ENCODE measurements at places on chromosomes 12 and 14.

- DNase-seq: no peak
Observed at GRCh38 chr14:42323426-42323825, 716.8 kb downstream of the LRFN5 start.

- DNase-seq: no peak
Observed at GRCh38 chr12:90897986-90898385, 57.0 kb downstream of the CCER1 start.

DNA sequence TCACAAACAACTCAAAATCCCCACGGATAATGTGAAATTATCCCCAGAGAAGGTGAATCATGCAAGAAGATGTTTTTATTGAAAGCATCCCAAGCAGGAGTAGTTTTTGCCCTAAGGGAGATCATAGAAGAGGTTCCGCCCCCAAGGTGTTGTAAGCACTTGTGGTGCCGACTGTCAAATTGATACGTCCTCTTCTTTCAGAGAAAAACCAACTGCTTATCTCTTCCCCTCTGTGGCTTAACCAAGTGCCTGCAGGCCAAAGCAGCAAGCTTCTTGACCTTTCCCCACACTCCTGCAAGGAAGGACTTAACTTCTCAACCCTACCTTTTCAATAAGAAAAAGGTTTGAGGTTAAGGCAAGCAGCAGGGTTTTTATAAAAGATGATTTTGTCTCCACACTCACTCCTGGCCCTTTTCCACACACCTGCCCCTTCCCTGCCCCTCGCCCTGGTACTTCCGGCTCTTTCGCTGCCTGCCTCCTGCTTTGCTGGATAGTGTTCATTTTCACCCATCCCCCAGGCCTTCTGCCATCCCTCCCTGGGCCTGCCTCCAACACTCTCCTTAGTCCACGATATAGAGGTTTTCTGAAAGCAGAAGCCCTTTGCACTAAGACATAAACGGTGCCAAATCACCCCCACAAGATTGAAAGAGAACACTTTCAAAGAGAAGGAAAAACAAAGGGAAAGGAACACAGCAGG, 114.5 kb downstream of the EGLN3 start:
- DNase-seq: no peak

DNA sequence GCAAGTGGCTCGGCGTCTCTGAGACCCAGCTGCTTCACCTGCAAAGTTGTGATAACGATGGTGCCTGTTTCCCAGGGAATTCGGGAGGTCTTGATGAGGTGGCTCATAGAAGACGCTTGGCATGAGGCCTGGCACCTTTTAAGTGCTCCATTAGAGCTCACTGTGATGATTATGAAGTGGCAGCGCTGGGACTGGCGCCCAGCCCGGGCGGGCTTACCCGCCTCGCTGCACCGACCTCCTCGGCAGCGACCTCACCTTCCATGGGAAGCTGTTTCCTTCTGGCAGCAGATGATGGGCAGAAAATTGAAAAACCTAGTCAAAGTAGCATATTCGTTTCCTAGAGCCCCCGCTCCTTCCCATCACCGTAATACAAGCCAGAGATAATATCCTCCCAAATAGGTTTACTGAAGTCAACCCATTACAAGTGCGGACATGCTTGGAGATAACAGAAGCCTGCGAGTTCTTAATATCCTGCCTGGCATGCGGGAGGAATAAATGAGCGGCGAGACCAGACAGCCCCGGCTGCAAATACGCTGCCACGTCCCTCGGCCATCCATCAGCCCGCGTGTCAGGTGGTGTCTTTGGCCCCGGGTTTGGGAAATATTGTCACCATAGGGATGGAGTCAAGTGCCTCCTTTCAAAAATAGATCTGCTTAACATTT, 35.2 kb upstream of the DLK1 start:
- no peak for DNase-seq

DNA sequence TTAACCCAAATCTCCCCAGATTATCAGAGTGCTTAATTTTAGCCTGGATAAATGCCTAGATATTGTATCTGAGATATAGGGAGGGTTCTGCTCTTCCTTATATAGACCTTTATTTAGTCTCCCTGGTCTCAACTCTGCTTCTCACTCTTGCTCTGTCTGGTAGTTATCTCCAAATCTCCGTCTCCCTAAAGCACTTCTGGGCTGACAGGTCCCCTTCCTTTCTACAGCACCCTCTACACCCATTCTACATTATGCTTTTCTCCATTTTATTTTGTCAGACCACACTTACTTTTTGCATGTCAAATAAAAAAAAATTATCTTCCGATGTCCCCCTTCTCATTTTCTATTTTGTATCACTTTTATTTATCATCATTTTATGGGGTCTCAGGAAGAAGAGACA, 2.0 kb upstream of the ERC1 start:
- DNase-seq: no peak

DNA sequence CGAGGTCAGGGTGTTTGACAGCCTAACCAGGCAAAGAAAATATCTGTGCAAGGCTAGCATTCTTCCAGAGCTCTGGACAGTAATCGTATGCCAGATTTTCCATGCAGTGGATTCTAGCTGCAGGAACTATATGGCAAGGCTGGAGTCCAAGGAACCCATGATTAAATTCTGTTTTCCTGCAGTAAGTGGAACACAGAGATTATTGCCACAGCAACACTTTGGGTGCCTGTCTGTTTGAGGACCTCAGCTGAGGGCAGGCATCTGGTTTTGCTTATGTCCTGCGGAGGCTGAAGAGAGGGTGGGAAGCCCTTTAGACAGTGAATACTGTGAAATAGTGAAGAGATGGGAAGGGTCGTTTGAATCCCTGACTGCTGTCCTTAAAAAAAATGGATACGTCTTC, 104.4 kb downstream of the DAD1 start:
- no peak for DNase-seq

- DNase-seq: no peak
Observed at GRCh38 chr12:20024194-20024593, 344.1 kb upstream of the PDE3A start.

- DNase-seq: no peak
Observed at GRCh38 chr12:49537752-49538509, 899 bp upstream of the KCNH3 start.

DNA sequence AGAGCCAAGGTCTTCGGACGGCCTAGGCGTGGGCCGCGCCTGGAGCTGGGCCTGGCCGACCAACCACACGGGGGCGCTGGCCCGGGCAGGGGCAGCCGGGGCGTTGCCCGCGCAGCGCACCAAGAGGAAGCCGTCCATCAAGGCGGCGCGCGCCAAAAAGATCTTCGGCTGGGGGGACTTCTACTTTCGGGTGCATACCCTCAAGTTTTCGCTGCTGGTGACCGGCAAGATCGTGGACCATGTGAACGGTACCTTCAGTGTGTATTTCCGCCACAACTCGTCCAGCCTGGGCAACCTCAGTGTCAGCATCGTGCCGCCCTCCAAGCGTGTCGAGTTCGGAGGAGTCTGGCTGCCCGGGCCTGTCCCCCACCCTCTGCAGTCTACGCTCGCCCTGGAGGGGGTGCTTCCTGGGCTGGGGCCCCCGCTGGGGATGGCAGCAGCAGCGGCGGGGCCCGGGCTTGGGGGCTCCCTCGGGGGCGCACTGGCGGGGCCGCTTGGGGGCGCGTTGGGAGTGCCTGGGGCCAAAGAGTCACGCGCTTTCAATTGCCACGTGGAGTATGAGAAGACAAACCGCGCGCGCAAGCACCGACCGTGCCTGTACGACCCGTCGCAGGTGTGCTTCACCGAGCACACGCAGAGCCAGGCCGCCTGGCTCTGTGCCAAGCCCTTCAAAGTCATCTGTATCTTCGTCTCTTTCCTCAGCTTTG, 4.4 kb upstream of the SHMT2 start:
- no peak for DNase-seq

- no peak for DNase-seq
Observed at GRCh38 chr14:55893705-55894104, 224.5 kb upstream of the PELI2 start.

DNA sequence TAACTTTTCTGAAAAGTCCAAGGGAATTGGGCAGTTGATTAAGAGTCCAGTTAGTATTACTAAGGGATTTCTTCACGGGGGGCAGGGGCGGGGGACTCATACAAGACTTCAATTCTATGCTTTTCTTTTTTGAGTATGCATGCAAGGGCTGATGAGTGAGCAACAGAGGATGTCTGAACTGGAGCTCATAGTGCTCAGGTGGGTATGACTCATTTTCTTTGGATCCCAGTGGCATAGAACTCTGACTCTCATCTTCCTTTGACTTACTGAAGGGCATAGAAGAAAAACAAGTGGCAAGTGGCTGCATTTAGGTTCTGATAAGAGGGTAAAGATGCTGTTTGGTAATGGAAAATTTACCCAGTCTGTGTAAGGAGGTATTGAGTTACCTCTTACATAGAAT, 749.2 kb downstream of the NOVA1 start:
- no peak for DNase-seq

GRCh38 chr12:129394177-129394825, 509.5 kb downstream of the TMEM132D start:
- no peak for DNase-seq

GRCh38 chr12:6684609-6685008, 4.6 kb downstream of the ZNF384 start:
- peak; percentile 60 for DNase-seq

- no peak for DNase-seq
Observed at GRCh38 chr14:22839159-22839779, 2.9 kb downstream of the MMP14 start.

DNA sequence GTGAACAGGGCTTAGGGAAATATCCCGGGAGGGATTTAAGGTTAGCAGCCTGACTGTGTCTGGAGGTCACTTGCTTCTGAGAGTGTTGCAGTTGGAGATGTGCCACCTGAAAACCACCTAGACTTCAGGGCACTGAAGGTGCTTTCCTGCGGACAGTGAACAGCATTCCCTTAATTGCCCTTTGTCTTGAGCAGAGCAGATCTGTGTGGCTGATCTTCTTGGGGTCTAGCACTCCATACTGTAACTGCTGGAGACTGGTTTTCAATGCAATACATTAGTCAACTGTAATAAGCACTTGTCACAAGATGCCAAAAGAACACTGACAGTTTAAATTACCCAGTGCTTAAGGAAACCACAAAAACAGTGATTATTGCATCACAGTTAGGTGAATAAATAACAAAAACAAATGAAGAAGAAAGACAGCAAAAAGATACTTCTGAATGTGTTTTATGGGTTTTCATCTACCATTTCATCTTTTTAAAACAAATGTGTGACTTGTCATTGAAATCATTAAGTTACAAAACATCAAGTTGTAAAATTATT, 111.8 kb downstream of the PRIMA1 start:
- no peak for DNase-seq

DNA sequence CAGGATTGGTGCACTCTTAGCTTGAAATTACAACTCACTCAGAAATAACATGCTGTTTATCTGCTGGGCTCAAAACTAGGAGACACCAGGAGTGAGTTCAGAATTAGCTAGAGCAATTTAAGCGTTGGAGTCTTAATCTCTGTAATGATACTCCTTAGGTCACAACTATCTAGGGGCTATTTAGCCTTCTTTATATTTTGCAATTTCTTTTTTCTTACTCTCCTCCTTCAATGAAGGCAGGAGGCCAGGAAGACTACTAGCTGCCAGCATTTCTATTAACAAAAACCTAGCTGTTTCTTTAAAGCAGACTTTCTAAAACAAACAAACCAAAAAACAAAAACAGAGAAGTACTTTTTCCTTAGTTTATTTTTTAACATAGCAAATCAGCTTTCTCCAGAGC, 226.2 kb downstream of the TRHDE start:
- no peak for DNase-seq

- no peak for DNase-seq
Observed at GRCh38 chr12:25352083-25352918, 101.6 kb upstream of the KRAS start.

DNA sequence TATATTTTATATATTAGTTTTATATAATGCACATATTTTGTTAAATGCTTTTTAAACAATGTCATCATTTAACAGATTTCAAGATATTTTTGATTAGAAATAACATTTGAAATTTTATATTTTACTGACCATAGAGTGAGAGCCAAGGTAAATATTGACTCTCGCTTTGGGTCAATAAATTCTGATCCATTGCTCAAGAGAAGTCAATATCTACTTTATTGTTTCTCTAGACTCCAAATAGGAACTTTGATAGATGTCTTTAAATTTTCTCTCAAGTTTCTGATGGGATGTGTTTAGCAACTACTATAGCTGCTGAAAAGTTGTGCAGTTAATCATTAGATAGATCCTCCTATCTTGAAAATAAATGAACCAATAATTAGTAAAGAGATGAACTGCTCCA, 61.4 kb upstream of the ATXN7L3B start:
- DNase-seq: no peak

- no peak for DNase-seq
Observed at GRCh38 chr14:74578479-74578878, 33.6 kb downstream of the LTBP2 start.

GRCh38 chr14:54681811-54682261, 114.9 kb downstream of the SAMD4A start:
- no peak for DNase-seq

DNA sequence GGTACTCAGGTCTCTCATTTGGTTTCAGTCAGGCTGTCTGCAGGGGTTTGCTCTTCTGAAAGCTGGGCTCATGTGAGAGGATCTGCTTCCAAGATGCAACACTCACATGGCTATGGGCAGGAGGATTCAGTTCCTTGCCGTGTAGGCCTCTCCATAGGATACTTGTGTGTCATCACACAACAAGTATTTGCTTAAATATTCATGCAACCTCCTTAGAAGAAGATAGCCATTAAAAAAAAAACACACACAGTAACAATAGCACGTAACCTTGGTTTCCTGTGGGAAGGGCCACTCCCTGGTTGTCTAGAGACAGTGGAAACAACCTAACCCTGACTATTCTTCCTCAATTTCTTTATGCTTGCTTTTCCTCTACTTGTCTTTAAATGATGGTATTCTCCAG, 31.8 kb upstream of the CLEC4E start:
- DNase-seq: no peak

GRCh38 chr12:31783996-31784645, 55.3 kb upstream of the AMN1 start:
- DNase-seq: no peak

GRCh38 chr12:132140918-132141841, 2.9 kb downstream of the DDX51 start:
- no peak for DNase-seq

- no peak for DNase-seq
Observed at GRCh38 chr12:25828188-25828587, 130.3 kb upstream of the RASSF8 start.

- DNase-seq: no peak
Observed at GRCh38 chr14:94313991-94314655, 9.0 kb downstream of the SERPINA6 start.

- DNase-seq: no peak
Observed at GRCh38 chr14:33457021-33457420, 493.9 kb downstream of the EGLN3 start.

DNA sequence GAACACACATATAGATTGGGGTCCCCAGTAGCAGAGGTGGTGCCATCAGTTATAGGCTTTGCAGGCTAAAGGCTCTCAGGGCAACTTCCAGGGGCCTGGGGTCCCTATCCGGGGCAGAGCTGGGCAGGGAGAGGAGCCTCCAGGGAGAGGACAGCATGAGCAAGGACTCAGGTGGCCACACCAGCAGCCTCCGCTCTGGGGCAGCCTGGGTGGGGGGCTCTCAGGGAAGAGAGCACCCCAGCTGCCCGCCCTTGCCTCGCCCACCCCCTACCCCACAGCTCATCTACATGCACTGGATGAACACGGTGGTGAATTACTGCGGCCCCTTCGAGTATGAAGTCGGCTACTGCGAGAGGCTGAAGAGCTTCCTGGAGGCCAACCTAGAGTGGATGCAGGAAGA, 14.0 kb downstream of the PLBD2 start:
- no peak for DNase-seq

- no peak for DNase-seq
Observed at GRCh38 chr12:94261119-94261518, 112.7 kb downstream of the PLXNC1 start.

GRCh38 chr12:53128780-53129569, 25.7 kb downstream of the SOAT2 start:
- no peak for DNase-seq
